ENCODE measurements at places on chromosomes 16 and 17.

DNA sequence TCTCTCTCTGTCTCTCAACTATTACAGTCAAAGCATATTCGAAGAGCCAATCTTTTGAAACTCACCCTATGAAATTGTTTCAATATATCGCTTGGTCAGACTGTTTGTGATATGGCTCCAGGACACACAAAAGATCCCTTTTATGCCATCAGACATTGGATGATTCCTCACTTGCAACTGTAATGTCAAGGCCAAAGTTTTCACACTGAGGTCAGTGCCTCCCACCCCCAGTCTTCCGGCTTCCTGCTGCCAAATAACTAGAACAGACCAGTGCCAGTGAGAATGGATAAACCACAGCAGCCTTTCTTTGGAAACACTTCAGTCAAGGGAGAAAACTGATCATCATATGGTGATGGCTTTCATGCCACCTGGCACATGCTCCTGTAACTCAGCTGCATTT is 321.9 kb upstream of the ZFHX3 start:
- DNase-seq = no peak

DNA sequence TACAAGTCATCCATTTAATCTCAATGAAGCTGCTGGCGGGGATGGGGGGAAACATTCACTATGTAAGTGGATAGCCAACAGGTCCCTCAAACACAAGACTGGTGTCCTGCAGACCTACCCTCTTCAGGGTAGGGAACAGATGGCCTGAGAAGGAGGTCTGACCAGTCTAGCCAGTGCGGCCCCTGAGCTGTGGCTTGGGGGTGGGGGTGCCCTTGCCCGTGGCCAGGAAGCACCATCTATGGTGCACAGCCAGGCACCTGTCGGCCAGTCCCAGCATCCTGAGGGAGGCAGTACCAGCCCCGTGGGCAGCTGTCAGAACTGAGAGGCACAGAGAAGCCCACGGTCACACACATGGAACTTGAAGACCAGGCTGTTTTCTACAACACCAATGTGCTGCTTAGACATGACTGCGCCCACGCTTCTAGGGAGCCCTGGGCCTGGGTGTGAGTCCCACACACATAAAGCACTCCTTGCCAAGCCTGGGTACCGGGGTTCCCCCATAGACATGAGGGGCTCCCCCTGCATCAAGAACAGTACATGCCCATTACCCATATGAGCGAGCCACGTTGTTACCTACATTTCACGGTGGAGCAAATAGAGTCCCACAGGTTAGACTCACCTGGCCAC is 40.9 kb downstream of the RMI2 start:
- DNase-seq = no peak

DNA sequence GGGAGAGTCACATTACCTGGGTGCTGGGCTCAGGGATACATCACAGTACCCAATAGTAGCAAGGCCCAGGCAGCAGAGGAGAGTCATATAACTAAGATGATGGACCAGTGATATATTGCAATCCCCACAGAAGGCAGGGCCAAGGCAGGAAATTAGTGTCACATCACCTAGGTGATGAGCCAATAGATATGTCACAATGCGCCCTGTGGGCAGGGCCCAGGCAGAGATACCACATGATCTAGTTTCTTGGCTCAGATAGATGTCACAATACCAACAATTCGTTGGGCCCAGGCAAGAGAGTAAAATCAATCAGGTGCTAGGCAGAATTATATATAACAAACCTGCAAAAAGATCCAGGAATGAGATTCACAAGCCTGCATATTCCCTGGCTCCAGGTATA is 2111.5 kb downstream of the TP53TG3F start:
- no peak for DNase-seq

GRCh38 chr17:50359005-50359699 is 13.2 kb downstream of the XYLT2 start:
- DNase-seq = no peak

DNA sequence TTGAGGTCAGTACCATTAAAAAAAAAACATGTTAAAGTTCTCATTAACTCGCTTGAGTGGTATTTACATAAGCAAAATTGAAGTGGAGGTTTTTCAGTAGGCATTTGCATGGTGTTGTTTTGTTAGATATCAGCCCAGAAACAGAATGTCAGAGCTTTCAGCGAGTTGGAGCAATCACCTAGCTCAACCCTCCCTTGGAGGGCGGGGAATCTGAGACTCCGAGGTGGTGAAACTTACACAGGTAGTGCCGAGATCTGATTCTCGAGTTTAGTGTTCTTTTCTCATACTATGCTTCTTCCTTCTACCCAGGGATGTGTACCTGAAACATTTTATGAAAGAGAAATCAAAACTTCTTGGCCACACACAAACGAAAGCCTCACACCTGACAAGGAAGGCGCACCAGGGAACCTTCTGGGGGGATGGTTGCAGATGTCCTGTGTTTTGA is 6.6 kb downstream of the SEC14L1 start:
- DNase-seq = no peak

- DNase-seq = peak; percentile 80
These were observed 16.7 kb downstream of the RFFL start for GRCh38 chr17:35046740-35047283.

DNA sequence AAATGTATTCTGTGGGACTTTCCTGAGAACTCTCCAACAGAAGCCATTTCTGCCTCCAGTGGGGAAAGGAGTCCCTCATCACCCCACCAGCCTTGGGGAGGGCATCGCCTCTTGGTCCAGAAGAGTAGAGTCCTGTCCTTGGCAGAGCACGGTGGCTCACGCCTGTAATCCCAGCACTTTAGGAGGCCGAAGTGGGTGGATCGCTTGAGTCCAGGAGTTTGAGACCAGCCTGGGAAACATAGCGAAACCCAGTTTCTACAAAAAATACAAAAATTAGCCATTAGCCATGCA is 41.0 kb downstream of the LYRM1 start:
- DNase-seq = no peak

- DNase-seq = no peak
These were observed 28.6 kb upstream of the XYLT1 start for GRCh38 chr16:17499223-17499902.

GRCh38 chr17:10739386-10739785 is 9.6 kb upstream of the TMEM220 start:
- no peak for DNase-seq

GRCh38 chr17:75500419-75501216 is 14.7 kb downstream of the CASKIN2 start:
- no peak for DNase-seq

DNA sequence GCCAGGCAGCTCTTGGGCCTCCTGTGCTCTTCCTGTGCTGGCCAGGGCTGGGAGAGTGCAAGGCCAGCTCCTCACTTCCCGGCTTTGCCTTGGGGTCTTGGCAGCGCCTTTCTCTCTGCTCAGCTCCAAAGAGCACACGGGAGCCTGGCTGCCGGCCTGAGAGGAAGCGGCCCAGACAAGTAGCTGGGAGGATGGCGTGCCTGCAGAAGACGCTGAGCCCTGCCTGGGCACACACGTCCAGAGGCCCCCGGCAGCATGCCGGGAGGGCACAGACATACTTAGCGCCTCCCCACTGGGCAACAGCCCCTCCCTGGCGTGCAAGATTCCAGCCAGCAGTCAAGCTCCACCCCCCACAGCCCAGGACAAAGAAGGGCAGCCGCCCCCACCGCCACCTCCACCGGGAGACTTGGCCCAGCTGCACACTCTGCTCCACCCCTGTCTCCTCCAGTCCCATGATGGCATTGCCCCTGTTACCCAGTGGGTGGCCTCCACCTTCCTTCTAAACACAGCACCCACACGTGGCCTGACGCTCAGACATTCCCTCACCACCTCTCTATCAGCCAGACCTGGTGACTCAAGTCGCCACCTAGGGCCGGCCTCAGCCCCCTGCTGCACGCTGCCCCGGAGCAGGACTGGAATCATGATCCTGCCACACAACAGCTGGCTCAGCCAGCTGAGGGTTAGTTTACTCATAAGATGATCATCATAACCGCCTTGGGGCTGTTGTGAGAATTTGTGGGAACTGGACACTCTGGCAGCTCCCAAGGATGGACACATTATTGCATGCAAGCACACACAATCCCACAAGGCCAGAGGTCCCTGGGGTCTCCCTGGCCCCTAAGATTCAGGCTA is 12.4 kb downstream of the SGCA start:
- peak; percentile 65 for DNase-seq

GRCh38 chr17:19398301-19399181 is 11.6 kb upstream of the MFAP4 start:
- no peak for DNase-seq

- peak; percentile 60 for DNase-seq
These were observed 804 bp downstream of the ATP6V0C start for GRCh38 chr16:2514333-2515179.

GRCh38 chr16:67542464-67542863 is 13.8 kb downstream of the RIPOR1 start:
- peak; percentile 93 for DNase-seq

DNA sequence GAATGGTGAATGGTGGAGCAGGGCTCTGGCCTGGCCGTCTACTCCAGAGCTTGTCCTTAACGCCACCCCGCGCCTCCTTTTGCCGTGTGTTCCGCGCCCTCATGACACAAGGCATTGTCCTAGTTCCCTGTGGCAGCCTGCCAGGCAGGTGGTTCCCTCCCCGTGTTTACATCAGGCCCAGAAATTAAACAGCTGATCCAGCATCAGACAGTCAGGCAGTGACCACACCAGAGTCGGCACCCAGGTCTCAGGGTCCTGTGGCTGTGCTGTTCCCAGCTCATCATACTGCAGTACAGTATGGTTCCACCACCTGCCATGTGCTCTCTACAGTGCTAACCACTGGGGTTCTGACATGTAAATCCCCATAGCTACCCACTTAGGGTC is 119.7 kb downstream of the RAB11FIP4 start:
- DNase-seq = no peak

DNA sequence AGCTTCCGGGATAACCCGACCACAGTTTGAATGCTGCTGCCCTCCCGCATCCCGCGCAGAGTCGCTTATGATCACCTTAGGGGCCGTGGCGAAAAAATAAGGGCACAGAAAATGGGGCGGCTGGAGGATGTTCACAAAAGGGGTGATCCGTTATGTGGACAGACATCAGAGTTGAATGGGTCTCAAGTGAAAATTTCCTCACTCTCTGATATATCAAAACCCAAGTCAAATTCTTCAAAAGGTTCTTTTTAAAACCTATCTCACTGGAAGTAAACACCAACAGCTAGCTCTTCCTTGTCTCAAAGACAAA is 400 bp upstream of the CEP112 start:
- DNase-seq = no peak

DNA sequence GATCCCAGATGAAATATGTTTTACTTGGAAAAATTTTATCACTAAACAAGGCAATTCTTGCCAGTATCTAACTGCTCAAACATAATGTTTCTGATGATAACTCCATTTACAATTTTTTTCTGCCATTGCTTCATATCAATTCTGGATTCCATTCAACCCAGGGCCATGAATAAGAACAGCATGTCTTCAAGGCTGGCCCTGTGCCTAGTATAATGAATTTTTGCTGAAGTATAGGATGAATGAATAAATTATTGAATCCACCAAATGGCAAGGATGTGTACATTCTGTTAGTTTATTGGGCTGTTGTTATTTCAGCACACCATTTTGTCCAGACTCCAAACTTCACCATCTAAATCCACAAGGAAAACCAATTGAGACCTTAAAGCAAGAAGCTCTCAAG is 414.7 kb downstream of the HS3ST3B1 start:
- DNase-seq = no peak

DNA sequence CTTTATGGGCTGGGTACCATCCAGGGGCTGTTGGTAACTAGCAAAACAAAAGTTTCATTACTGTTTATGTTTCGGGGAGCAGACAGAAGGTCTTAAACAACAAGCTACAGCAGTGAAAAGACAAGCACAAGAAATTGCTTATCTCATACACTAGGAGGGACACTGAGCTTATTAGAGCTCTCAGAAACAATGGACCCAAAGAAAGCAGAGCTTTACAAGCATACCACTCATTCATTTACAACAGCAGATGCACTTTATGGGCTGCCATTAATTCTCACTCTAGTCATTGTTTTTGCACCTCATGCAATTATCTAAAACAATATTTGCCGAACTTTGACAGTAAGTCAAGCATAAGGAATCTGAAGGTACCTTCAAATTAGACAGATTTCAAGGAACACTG is 10.0 kb downstream of the KRT16 start:
- no peak for DNase-seq

GRCh38 chr16:86726340-86726739 is 148.0 kb downstream of the FOXL1 start:
- no peak for DNase-seq

DNA sequence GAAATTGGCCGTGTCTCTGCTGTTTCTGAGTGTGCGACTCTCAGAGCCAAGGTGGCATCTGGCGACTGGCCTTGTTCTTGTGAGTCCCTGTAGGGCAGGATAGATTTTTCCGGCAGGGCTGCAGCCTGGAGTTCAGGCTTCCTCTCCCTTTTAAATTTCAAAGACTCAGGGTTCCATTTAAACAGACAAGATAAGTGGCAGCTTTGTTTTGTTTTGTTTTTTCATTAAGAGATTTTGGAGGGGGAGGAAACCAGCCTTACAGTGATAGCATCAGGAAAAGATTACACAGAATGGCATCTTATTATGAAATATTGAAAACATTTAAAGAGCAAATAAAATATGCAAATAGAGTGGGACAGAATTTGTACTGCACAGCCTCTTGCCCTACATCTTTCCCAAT is 151.3 kb downstream of the RPTOR start:
- no peak for DNase-seq

DNA sequence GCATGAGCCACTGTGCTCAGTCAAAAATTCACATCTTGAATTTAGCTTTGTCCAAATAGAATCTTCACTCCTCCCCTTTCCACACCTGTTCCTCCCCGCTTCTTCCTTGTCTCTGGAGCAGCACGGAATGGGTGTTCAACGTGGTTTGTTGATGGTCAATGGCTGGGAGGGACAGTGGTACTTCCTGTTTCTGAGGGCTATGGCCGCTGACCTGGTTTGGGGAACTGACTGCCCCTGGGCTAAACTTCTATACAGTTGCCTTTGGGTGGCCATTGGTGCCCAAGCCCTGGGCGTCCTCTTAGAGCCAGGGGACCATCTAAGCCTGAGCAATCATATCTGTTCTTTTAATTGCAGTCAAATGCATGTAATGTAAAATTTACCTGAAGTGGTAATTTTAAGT is 19.1 kb upstream of the WFIKKN2 start:
- DNase-seq = no peak

- DNase-seq = no peak
These were observed 64.5 kb upstream of the HSBP1 start for GRCh38 chr16:83743241-83743640.

DNA sequence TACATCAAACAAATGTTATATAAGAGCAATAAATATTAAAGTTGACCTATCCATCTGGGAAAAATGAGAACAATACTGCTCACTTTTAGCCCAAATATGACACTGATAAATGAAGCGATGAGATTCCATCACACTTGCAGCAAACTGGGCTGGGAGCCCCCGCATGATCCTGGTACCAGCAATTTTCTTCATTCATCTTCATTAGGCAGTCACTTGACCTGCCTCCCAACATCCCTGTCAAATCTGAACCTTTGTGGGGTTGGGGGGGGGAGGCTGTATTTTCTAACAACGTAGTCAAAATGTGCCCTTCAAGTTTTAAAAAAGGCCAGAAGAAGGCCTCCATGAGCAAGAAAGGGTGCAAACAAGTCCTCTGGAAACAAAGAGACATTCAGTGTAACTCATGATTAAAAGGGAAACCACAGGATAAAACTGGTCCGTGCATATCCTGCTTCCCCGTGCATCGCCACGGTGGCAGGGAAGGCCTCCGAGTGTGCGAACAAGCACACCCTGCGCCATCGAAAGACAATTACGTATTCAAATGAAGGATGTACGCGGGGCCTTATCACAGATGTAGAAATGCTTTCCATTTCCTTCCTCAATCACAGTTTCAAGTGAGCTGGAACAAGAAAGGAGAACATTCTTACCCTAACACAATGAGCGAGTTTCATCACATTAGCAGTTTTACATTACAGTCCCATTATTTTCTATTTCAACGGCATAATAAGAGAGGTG is 48.4 kb downstream of the TOX3 start:
- DNase-seq = no peak

- DNase-seq = no peak
These were observed 449 bp downstream of the CCL3L1 start for GRCh38 chr17:36196131-36196486.

Data from CD4-positive, alpha-beta T cell treated with Interleukin-21 for 1 hour (primary cell).